ENCODE measurements at places on chromosomes 6 and 20.

GRCh38 chr20:50308513-50309279, 118.1 kb downstream of the CEBPB start:
- DNase-seq = no peak

- DNase-seq = no peak
Observed at GRCh38 chr6:89411145-89412070, 665 bp downstream of the RRAGD start.

DNA sequence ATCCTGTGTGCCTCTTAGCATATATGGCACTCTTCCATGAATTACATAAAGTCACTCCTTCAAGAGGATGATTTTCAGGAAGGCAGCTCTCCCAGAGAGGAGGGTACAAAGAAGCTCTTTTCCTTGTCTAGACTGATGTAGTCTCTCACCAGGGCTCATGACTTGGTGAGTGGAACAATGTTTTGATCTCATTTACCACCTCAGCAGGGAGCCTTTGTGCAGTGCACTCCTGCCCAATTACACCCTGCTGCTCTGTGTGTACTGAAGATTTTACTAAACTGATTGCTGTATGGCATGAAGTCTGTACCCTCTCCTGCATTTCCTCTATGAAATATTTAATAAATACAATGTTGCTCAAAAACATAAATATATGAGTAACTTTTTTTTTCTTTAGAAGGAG, 598.3 kb upstream of the HS3ST5 start:
- no peak for DNase-seq

DNA sequence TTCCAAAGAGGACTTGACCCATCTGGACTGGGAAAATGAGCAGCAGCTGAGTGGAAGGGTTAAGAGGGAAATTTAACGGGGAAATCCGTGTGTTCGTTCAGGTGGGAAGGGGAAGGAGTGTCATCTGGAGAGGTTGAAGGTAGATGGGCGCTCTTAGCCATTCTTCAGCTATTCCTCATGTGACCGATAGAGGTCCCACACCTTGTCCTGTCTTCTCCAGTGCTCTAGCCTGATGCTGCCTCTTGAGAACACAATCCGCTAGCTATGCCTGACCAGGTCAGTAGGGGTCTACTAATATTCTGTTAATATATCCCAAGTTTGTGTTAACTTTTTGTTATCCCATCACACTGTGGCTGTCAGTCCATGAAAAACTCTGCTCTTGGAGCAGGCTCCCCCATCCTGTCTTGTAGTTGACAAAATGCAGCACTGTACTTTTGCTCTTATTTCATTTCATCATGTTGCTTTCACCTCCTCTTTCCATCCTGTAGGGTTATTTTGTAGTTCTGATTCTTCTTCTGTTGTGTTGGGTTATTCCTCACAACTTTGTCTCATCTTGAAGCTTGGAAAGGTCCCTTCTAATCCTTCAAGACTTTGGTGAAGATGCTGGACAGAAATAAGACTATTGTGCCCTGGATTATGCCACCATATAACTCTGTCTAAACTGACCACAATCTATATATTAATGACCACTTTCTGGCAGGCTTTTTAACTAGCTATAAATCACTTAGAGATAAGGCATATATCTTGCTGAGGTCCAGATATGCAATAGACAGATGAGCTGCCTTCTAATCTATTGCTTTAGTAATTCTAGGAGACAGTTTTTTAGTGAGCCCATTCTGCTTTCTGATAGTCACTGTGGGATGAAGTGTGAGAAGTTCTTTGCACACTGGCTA, 123.4 kb upstream of the SUPT3H start:
- no peak for DNase-seq

GRCh38 chr20:25022680-25023079, 30.1 kb upstream of the APMAP start:
- DNase-seq = no peak

GRCh38 chr6:40511884-40512283, 75.3 kb downstream of the LRFN2 start:
- DNase-seq = no peak
